A549 treated with Hydrocortisone at 1 μM for 4 hours (cell line): ENCODE measurements at places on chromosomes 11 and 22. TPM values are rescaled to one million over a fixed set of nuclear protein-coding genes. Genes with fewer than 3 reads are reported as not detected.

AP1B1 gene
- total RNA-seq, result 24.6 to 27.6 TPM (median 26.2 TPM) in 5 replicates

RASSF7 gene
- 50.5 to 64.1 TPM (median 51.3 TPM) in 5 replicates for total RNA-seq

SLC1A2 gene
- total RNA-seq, result 0.01 to 0.14 TPM (median 0.06 TPM) in 5 replicates

C11orf91 gene
- 0.85 to 2.1 TPM (median 2.0 TPM) in 5 replicates for total RNA-seq

RBMXL2 gene
- total RNA-seq, result not detected in 5 replicates

ELMOD1 gene
- total RNA-seq, result 0.05 to 0.26 TPM (median 0.20 TPM) in 5 replicates

IL18BP gene
- total RNA-seq, result 2.4 to 3.5 TPM (median 2.8 TPM) in 5 replicates

DTX4 gene
- 3.9 to 4.9 TPM (median 4.0 TPM) in 5 replicates for total RNA-seq

CLP1 gene
- total RNA-seq, result 28.1 to 30.7 TPM (median 28.9 TPM) in 5 replicates

MS4A6E gene
- not detected in 5 replicates for total RNA-seq

SLC22A25 gene
- total RNA-seq, result not detected in 5 replicates

ZC3H12C gene
- 6.9 to 10.9 TPM (median 9.6 TPM) in 5 replicates for total RNA-seq

MUC6 gene
- not detected in 5 replicates for total RNA-seq
